ENCODE measurements at places on chromosomes 11 and 22.

DNA sequence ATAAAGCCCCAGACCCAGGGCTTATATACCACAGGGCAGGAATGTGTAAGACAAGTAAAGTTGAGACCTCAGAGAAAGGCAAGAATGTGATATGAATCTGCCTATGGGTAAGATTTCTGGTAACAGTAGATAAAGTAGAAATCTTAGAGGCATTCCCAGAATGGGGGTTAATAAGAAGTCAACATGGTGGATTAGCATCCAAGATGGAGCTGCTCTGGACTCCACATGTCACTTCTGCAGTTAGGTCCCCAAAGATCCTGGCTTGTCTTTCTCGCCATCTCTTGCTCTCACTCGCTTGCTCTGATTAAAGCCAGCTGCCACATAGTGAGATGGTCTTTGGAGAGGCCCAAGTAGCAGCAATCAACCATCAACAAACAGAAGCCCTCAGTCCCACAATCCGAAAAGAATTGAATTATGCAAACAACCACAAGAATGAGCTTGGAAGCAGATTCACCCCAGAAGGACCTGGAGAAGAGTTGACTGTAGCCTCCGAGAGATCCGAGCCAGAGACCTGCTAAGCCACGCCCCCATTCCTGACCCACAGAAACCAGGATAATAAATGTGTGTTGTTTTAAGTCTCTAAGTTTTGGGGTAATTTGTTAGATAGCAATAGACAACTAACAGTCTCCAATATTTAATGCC, 5.4 kb upstream of the C11orf86 start:
- no peak for DNase-seq

DNA sequence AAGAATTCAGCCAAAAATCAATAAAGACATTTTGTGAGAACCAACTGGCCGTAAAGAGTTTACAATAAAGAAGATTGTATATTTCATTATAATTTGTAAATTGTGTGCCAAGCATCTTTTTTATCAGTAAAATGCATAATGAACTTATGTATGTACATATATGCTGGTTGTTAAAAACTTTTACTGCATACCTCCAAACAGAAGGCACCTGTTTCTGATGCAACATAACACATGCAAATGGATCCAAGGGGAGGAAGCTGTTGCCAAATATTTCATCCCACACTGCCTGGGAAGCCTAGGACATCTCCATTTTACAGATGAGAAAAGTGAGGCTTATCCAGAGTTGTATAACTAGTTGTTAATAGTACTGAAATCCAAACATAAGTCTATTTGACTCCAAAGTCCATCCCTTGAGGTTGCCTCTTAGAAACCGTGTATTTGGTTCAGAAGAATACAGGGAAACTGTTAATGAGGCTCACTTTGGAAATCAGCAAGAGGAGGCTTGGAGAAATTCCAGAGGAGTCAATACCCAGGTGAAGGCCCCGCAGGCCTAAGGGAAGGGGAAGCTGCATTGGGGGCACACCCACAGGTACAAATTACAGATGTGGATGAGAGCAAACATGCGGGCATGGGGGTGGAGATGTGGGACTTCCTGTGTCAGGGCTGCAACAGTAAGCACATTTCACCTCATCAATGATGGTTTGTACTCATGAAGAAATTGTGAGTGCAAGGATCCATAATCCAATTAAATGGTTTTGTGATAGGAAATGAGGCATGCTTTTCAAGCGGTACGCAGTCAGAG, 51.1 kb downstream of the RCN1 start:
- no peak for DNase-seq

DNA sequence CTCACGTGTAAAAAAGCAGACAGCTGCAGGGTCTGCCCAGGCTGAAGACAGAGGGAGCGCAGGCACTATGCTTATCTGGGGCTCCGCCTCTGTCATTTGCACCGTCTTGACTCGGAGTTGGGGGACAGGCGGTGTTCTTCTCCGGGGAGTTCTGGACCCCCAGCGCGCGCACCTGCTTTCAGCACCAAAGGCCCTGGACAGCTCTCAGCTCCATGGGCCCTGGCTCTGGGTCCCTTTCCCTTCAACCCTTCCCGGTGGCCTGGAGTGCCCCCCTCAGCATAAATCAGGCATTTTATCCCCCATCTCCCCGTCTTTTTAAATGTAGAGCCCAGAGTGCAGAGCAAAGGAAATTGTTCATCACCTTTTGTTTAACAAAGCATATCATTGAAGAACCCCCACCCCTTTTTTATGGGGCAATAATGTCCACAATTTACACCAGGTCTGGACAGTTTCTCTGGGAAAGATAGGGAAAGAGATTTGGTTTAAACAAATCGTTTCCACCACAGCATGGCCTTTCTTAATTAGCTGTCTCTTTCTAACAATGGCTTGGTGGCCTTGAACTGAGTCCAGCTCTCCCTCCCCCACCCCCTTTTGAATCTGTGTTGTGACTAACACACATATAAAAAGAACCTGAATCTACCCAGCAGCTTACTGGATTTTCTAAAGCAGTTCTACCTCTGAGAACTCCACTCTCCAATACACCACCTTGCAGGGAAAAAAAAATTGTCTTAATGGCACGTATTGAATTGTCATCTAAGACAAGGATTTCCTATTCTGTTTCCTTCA, 1.7 kb downstream of the SEZ6L start:
- DNase-seq, result no peak

- no peak for DNase-seq
Observed at GRCh38 chr11:27678242-27678641, 22.0 kb downstream of the BDNF start.

DNA sequence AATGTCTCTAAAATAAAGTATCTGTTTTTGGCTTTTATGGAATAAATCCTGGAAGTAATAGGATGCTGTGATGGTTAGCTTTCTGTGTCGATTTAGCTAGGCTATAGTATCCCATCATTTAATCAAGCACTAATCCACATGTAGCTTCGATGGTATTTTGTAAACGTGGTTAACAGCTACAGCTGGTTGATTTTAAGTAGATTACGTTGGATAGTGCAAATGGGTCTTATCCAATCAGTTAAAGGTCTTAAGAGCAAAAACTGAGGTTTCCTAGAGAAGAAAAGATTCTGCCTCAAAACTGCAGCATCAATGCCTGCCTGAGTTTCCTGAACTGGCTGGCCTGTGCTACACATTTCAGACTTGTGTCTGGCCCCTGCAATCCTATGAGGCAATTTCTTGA, 314.2 kb upstream of the SORL1-AS1 start:
- DNase-seq, result no peak

GRCh38 chr11:100910808-100911207, 218.8 kb downstream of the PGR start:
- no peak for DNase-seq

DNA sequence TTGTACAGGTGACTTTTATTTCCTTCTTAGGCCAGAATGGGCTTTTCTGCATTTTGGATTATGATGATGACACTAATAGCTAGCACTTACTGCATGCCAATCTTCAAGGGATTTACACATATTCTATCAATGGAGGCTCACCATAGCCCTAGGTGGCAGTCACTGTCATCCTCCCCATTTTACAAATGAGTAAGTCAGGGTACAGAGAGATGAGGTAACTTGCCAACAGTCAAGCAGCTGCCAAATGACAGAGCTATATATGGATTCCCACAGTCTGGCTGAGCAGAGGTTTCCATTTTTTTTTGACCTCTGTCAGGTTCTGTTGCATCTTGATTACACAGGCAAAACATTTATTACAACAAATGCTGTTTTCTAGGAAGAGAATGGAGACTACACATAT, 23.8 kb upstream of the C11orf96 start:
- DNase-seq, result no peak

DNA sequence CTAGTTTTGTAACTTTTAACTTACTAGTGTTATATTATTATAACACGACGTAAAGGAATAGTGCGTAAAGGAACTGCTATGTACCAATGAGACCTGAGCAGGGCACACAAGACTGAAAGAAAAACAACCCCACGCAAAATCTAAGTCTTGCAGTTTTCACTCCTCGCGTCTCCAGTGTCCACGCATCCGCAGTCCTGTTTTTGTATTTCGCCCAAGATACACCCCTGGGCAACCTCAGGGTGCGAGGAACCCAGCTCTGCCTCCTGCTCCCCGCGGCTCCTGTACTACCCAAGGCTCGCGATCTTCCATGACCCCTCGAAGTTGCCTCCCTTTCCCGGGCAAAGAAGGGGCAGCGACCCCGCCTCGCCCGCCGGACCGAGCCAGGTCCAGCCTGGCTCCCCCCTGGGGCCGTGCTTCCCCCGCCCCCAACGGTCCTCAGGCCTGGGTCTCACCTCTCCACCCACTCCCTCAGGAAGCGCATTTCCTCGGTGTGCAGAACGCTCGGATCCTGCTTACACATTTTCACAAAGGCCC, 393 bp downstream of the ST13 start:
- peak; percentile 27 for DNase-seq

DNA sequence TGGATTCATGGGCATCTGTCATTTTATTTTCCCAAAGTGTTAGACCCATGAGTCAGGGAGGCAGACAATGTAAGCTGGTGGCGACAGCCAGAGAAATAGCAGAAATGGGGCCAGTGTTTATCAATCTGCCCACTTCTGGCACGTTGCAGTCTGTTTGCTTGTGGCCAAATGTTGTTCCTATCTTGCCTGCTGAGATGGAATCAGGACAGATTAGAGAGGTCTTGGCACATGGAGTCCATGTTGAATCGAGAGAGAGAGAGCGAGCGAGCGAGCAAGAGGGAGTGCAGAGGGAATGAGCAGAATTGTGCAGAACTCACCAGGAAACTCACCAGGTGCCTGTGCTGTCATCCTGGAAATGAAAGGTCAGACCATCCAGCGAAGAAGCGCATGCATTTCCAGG, 21.9 kb upstream of the PARVG start:
- DNase-seq, result no peak

DNA sequence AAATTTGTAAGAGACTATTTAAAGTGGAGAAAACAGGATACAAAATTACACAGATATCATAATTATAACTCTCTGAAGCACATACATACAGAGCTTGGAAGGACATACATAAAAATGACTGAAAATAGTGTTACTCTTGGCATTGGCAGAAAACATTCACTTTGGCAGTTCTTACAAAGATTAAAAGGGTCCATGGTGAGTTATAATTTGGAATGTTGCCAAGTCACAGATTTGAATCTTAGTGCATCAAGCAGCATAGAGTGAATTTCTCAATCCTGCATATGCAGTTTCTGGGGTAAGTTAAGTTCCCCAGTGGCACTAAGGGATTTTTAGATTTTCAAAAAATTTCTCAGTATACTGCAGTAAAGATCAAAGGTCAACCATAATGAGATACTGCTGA, 115.9 kb downstream of the CCDC81 start:
- no peak for DNase-seq

DNA sequence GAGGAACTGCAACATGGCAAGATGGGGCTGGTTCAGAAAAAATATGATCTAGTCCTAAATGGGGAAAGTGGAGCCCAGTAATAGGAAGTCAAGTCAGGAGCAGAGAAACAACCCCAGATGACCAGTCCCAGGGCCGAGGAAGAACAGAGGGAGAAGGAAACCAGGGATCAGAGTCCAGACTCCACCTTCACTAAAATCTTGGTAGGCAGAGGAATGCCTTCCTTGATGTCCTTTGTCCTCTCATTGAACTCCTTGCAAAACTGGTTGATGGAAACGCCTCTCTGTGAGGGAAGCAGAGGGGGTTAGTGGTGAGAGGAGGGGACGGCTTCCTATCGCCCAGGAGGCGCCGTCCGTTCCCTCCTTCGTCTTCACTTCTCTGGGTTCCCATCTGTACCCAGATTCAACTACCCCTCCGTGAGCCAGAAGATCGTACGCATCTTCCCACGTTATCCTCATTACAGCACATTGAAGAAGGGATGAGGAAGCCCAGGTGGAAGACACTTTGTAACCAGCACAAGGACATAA, 607 bp downstream of the MRPL11 start:
- no peak for DNase-seq

DNA sequence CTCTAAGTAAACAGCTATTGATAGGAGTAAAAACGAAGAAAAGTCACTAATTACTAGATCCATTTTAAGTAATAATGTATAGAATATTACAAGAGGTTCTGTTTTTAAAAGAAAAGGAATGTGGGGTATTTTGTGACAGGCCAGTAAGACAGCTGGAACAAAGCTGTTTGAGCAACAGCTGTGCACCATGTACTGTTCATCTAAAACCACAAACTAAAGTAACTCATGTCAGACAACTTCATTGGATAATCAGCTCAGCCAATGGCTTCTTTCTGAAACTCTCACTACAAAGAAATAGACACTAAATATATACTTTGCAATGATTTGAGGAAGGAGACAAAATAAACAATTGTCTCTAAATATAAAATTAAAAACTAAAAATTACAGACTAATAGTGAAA, 16.1 kb downstream of the RRAS2 start:
- no peak for DNase-seq

DNA sequence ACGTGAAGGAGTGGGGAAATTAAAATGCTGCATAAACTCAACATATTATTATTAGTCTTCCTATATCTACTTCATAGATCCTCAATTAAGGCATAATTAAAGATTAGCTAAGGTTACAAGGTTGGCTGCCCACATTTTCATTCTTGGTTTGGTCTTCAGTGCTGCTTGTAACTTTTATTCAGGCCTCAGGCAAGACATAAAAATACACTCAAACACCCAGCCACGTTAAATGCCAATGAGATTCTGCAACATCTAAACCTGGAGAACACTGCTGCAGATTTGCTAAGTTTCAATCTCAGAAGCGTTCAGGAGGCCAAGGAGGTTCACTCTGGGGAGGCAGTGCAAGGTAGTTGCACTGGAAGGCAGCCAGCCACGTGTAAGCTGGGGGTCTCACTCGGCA, 358.7 kb upstream of the NARS2 start:
- no peak for DNase-seq

- no peak for DNase-seq
Observed at GRCh38 chr11:24153337-24153736, 343.5 kb upstream of the LUZP2 start.

DNA sequence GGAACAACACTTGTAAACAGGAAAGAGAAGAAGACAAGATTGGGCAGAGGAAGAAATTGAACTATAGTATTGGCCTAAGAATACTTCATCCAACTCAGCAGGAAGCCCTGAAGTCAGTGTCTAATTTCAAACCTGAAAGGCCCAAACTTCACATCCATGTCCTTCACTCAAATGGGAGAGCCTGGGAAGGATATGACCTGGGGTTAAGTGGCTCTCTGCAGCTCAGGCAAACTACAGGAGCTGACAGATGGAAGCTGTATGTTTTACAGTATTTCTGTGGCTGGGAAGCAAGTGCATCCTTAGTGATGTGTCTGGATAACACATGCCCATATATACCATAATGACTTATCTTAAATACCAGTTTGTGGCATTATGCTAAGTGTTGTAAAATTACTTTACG, 196.2 kb downstream of the SOX6 start:
- DNase-seq, result no peak

Data from Peyer's patch (tissue), 4 donors.